ENCODE measurements at places on chromosomes 2 and 18.

- DNase-seq: no peak
Observed at GRCh38 chr2:61557381-61557780, 19.2 kb upstream of the XPO1 start.

DNA sequence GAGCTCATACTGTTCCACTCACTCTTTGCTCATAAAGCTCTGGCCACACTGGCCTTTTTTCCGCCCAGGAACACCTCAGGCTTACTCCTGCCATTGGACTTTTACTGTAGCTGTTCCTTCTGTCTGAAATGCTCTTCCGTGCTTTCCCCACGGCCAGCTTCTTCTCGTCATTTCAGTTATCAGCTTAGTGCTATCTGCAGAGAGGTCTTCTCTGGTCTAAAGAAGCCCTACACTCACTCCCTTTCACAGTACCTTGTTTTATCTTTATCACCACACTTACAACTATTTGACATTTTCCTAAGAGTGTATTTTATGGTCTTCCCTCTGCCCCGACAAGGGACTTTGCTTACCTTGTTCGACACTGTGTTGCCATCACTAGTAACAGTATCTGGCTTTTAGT, 388.1 kb upstream of the SPRED2 start:
- DNase-seq: no peak

DNA sequence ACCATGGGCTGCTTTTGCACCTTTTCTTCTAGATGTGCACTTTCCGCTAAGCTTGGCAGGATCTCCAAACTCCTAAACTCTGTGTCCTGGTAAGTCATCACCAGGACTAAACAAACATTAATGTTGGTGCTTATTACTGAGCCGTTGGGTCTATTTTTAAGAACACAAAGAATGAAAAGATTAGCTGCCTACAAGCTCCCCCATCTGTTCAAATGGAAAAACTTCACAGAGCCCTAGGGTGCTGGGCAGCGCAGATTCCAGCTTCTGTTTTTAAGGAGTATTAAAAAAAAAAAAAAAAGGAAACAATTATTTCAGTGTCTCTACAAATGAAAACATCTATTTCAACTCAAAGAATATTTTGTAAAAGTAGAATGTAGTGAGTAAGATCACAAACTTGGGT, 97.8 kb upstream of the AQP4 start:
- DNase-seq: no peak

GRCh38 chr2:196601430-196602306, 37.8 kb upstream of the CCDC150 start:
- DNase-seq: peak; percentile 80

DNA sequence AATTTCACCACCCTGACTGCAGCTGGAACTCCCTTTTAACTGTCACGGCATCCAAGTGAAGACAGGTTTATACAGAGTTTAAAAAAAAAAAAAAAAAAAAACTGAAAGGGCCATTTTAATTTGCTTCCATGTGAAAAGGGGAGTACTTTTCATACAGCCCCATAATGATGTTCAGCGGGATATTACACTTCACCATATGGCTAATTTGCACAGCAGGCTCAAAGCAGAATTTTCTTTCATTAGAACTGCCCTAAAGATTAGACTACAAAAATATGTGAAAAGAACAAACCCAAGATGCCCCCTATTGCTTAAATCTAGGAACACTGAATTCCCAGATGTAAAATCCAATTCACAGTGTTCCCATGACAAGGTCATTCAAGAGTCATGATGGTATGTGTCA, 301.8 kb downstream of the EXOC6B start:
- no peak for DNase-seq

- peak; percentile 88 for DNase-seq
Observed at GRCh38 chr2:3604991-3605961, 10.4 kb downstream of the COLEC11 start.

GRCh38 chr2:217263756-217264155, 403.9 kb upstream of the TNP1 start:
- DNase-seq: no peak

GRCh38 chr2:110149330-110150220, 34.0 kb upstream of the MALL start:
- DNase-seq: no peak

DNA sequence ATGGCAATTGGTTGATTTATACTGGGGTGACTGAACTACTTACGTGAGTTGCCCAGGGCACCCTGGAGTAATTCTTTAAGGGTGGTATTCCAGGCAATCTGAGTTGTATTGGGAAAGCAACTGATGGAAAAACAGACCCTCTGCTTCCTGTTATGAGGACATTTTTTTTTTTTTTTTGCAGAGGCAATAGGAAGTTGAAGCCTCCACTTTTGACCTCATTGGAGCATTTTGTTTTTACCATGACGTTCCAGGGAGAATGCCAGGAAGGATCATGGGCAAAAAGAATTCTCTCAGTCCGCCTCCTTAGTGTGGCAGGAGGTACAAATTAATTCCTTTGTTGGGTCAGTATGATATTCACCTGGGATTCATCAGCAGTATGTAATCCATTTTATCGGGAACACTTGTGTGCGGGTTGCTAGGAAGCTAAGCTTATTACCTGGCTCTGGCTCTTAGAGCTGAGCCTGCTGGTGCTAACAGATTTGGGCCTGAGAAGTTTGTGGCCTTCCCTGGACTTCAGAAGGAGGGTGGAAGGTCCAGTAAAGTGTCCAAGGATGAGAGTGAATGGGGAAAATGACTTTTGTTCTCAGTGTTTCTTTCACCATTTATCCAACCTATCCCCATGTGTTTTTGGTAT, 272.9 kb upstream of the EPAS1 start:
- no peak for DNase-seq

DNA sequence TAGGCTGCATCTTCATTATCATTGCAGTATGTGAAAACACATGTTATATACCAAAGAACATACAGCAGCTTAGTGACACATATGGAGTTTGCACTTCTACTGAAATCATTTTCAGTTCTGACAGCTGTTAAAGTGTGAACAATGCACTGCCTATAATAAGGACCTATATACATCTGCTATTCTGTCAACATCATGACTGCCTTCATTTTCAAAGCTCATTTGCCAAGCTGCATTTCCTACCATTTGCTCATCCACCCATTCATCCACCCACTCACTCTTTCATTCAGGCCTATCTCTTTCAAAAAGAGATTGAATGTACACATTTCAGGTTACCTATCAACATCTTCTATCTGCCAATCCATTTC, 81.7 kb upstream of the STK17B start:
- no peak for DNase-seq

GRCh38 chr2:53467467-53468180, 300.0 kb upstream of the CHAC2 start:
- DNase-seq: no peak

DNA sequence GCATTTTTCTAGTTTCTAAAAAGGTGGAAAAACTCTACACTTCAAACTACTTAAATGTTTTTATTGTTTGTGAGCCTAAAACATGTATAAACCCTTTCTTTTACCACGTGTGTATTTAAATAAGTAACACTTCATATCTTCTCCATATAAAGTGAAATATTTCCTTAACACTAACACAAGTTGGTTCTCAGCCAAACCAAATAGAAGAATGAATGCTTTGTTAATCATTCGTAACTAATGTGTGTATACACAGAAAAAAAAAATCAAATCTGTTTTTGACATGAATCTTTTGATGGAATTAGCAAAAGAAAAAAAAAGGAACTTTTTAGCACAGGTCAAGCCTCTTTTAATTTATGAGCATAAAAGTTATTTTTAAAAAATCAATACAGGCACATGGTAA, 89.3 kb downstream of the EHBP1 start:
- no peak for DNase-seq

- DNase-seq: no peak
Observed at GRCh38 chr2:61645911-61646310, 107.8 kb upstream of the XPO1 start.

DNA sequence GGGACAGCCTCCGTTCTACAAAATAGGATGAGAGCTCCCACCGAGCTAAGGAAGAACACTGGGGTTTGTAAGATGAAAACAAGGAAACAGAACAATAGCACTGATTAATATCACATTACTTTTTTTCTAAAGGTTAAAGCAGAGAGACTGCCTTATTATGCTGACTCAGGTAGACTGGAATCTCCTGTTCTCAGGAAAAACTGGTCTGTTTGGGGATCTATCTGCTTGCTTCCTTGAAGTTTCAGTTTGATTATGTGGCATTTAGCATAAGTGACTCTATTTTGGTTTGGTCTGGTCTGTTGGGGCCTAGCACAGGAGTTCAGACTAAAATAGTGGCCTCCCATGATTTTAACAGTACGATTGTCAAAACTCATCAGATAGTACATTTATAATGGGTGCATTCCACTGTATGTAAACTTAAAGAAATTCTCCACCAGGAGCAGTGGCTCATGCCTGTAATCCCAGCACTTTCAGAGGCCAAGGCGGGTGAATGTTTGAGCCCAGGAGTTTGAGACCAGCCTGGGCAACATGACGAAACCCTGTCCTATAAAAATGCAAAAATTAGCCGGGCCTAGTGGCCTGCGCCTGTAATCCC, 64.1 kb upstream of the NDUFV2 start:
- DNase-seq: no peak

- no peak for DNase-seq
Observed at GRCh38 chr2:176268976-176269318, 295 bp upstream of the MTX2 start.

GRCh38 chr18:79442508-79443221, 46.9 kb downstream of the NFATC1 start:
- peak; percentile 77 for DNase-seq

DNA sequence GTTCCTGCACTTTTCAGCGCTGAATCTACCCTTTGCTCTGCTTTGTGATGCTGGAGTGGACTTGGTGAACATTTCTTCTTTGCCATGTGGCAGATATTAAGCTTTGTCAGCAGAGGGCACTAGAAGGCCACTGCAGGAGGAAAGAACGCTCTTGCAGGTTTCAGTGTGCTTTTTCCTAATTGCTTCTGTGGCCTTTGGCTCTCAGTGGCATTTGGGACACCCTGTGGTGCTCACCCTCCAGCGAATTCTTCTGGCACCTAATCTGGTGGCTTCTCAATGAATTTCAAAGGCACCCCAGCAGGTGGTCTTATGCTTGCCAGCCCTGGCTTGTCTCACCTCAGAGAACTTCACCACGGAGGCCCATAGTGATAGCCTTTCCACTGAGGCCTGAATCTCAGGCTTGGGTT, 146.7 kb downstream of the MYO3B start:
- no peak for DNase-seq

DNA sequence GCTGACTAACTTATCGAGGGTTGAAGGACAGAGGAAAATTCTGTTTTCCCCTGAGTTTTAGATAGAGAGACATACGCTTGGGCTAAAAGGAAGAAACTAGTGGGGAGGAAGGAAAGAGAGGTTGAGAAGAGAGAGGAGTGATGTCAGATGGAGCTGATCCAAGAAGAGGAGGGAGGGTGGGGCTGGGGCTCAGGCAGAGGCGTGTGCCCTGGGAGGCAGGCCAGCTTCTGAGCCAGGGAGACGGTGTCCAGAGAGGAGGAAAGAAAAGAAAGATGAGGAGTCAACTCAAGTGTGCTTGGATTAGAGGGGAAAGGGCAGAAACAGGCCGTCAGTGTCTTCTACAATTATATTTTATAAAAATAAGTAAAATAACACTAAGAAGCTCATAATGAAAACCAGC, 56.2 kb downstream of the EMILIN2 start:
- DNase-seq: peak; percentile 88

- no peak for DNase-seq
Observed at GRCh38 chr2:96325884-96326255, 753 bp downstream of the ITPRIPL1 start.

GRCh38 chr2:217951521-217952247, 51.1 kb downstream of the TNS1 start:
- DNase-seq: no peak

GRCh38 chr2:164792316-164793170, 49.1 kb downstream of the COBLL1 start:
- no peak for DNase-seq

- no peak for DNase-seq
Observed at GRCh38 chr18:37701967-37702366, 136.4 kb upstream of the CELF4 start.

- no peak for DNase-seq
Observed at GRCh38 chr2:60998628-60999545, 18.6 kb upstream of the PEX13 start.

DNA sequence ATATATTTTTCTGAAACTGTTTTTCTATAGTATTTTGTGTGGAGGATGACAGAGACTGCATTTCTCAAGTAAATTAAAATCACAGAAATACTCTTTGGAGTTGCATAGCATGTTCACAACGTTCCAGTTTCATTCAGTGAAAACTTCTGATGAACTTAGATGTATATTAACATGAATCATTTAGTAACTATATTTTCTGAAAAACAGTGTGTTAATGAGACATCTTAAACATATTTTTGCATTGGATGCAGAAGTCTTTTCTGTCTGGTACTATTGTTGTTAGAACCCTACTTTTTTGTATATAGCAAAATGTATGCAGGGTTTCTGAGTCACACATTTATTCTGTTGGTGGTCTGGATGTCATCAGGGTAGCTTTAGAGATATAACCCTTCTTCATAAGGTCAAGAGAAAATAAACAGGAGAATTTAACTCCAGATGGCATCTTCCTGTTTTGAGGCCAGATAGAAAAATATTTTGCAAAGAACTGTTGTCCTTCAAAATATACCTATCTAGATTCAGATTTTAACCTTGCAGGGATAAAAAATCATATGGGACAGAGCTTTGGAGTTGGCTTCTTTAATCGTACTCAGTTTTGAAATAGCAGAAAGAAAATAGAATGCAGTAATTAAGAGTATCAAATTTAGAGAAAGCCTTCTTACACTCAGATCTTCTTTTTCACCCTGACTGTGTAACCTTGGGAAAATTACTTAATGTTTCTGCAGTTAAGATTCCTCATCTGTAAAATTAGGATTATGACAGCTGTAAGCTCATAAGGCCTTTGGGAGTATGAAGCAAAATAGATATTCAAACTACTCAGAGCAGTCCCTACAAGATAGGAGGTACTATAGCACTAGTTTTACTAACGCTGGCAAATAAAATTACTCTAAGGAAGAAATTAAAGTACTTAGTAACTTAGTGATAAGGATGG, 5.3 kb downstream of the COL3A1 start:
- DNase-seq: no peak

DNA sequence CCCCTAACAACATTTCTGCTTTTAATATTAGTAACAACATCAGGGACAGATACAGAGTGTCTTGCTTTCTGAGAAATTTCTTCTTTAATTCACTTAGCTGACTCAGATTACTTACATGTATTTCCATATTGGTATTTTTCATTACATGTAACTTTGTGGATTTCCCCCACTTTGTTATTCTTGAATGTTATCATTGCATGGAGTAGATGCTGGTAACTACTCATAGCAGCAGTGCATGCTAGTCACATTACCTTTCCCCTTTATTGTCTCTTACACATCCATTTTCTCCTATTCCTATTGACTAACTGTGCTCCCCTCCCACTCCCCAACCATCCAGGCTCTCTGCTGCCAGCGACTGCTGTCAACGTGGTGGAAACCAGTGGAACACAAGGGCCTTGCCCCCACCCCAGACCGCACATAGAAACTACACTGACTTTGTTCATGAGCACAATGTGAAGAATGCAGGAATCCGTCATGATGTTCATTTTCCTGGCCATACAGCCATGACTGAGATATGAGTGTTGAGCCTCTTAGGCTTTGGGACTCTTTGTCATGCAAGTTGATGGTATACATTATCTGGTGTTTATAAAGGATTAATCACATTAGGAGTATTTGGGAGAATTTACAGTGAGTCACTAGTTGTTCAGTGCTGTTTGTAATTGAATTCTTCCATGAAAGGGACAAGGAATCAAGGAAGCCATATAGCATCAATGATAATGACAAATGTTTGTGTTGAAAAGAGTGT, 91.0 kb downstream of the EPB41L5 start:
- DNase-seq: no peak

- no peak for DNase-seq
Observed at GRCh38 chr2:63343397-63344109, 244.7 kb downstream of the WDPCP start.

- no peak for DNase-seq
Observed at GRCh38 chr2:19746137-19746600, 155.6 kb downstream of the TTC32 start.

Data from right cardiac atrium (tissue), 5 donors.